ENCODE measurements at places on chromosomes 1 and 21. TPM values are rescaled to one million over a fixed set of nuclear protein-coding genes. Genes with fewer than 3 reads are reported as not detected.

DNA sequence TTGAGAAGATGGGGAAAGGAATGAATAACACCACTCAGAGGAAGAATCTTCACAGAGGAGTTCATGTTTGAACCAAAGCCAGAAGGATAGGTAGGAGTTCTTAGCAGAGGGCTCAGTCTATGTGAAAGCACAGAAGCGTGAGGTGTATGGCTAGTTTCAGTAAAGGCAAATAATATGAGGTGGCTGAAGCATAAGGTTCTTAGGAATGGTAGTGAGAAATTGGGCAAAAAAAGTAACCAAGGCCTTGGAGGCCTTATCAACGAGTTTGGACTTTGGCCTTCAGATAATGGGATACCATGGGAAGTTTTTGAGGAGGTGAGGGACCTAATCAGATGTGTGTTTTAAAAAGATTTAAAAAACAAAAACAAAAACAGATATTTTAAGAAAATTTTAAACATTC is 47.1 kb downstream of the TCEANC2 start:
- DNase-seq, result no peak

Gene RAB7B
- total RNA-seq, result 0.63 TPM

GRCh38 chr1:201714542-201715329 is 114.2 kb upstream of the IPO9 start:
- DNase-seq, result peak; percentile 52

Gene FAM72A
- 3.9 TPM for total RNA-seq

DNA sequence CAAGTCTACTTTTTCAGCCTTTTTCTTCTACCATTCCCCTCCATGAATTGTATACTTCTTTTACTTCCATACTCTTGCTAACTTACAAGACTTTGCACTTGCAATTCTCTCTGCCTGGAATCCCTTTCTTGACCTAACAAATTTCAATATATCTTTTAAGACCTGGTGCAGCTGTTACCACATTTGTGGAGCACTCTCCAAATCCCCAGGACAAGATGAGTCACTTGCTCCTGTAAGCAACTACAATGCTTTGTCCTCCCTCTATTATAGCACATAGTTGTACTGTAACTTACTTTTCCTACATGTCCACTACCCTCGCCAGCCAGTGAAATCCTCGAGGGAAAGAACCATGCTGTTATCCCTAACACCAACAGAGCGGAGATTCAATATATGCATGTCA is 43.1 kb downstream of the WARS2 start:
- no peak for DNase-seq

GRCh38 chr1:203742436-203742835 is 22.5 kb upstream of the LAX1 start:
- no peak for DNase-seq

GRCh38 chr1:30616759-30617158 is 106.6 kb downstream of the MATN1 start:
- DNase-seq, result no peak

DNA sequence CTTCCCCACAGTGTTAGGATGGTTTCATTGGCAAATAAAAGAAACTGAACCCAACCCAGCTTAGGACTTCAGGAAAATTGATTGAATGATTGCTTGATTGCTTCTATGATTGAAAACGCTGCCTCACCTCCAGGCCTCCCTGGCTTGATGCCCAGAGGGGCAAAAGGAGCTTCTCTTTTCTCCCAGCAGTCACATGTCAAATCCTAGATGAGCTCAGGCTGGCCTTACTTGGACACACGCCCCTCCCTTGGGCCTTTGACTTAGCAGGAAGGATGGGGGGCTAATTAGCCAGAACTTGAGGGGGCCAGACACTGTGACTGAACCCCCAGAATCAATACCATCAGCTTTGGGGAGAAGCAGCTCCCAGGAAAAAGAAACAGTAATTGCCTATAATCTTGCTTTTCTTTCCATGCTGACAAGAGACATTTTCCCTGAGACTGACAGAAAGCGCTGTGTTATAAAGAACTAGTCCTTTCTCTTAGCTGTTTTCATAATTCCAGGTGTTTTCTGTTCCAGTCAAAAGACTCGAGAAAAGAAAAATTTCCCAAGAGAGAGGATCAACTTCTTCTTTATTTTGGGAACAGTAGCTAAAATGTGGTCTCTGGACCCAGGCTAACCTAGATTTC is 50.8 kb upstream of the ATP5PO start:
- no peak for DNase-seq

DNA sequence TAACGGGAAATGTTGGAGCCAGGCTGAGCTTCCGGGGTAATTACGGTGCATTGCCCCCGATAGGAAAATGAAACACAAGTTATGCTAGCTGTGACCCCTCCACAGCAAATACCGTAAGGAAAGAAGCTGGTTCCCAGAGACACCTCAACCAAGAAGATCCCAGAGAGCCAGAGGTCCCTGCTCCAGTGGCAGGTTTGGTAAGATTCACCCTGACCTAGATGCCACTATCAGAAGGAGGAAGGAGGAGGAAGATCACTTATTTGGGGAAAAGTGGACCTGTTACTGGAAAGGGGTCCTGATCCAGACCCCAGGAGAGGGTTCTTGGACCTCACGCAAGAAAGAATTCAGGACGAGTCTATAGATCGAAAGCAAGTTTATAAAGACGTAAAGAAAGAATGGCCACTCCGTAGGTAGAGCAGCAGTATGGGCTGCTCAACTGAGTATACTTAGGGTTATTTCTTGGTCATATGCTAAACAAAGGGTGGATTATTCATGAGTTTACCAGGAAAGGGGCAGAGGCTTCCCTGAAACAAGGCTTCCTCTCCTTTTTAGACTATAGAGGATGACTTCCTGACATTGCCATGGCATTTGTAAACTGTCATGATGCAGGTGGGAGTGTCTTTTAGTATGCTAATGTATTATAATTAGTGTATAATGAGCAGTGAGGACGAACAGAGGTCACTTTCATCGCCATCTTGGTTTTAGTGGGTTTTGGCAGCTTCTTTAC is 7.5 kb upstream of the CAPN9 start:
- no peak for DNase-seq

- no peak for DNase-seq
These were observed 22.7 kb downstream of the ZBTB8OS start for GRCh38 chr1:32627596-32628162.

GRCh38 chr1:239218301-239218700 is 168.1 kb upstream of the CHRM3 start:
- DNase-seq, result no peak

Gene SYCP1
- not detected for total RNA-seq

GRCh38 chr1:7929637-7930036 is 11.0 kb downstream of the TNFRSF9 start:
- DNase-seq, result no peak

GRCh38 chr1:240337781-240338180 is 246.1 kb downstream of the FMN2 start:
- no peak for DNase-seq

- no peak for DNase-seq
These were observed 846.9 kb upstream of the ADAMTS5 start for GRCh38 chr21:27813750-27814149.

- no peak for DNase-seq
These were observed 474.3 kb upstream of the CAMK1G start for GRCh38 chr1:209109001-209109785.

- DNase-seq, result no peak
These were observed 37.2 kb downstream of the ZBTB17 start for GRCh38 chr1:15938628-15939161.

Gene GPR61
- total RNA-seq, result not detected

Measured in glomerular endothelial cell (primary cell).